ENCODE measurements at places on chromosomes 1 and 21. TPM values are rescaled to one million over a fixed set of nuclear protein-coding genes. Genes with fewer than 3 reads are reported as not detected.

CFAP57 gene
- total RNA-seq = 0.75 TPM

CDA gene
- 4.0 TPM for total RNA-seq

RGS8 gene
- total RNA-seq = under 0.01 TPM

C4BPA gene
- not detected for total RNA-seq

SPRR2F gene
- total RNA-seq = not detected

ADAMTS4 gene
- 37.3 TPM for total RNA-seq

SYTL1 gene
- 0.11 TPM for total RNA-seq

SCCPDH gene
- total RNA-seq = 68.4 TPM

GPR3 gene
- 0.37 TPM for total RNA-seq

RBP7 gene
- not detected for total RNA-seq

UTS2 gene
- total RNA-seq = not detected

LCE1F gene
- not detected for total RNA-seq

SPRR2E gene
- not detected for total RNA-seq

TMOD4 gene
- not detected for total RNA-seq

SLC22A15 gene
- total RNA-seq = 8.2 TPM

CCDC27 gene
- total RNA-seq = not detected

CR2 gene
- total RNA-seq = not detected

ADAR gene
- 74.2 TPM for total RNA-seq

TEX38 gene
- total RNA-seq = not detected

OR6N1 gene
- not detected for total RNA-seq

PLA2G2F gene
- total RNA-seq = not detected

AKR7A3 gene
- 0.62 TPM for total RNA-seq

CACNA1S gene
- not detected for total RNA-seq

PRKAB2 gene
- total RNA-seq = 14.4 TPM

KRTAP21-2 gene
- total RNA-seq = not detected

FCRL4 gene
- not detected for total RNA-seq

PTGFRN gene
- 12.4 TPM for total RNA-seq

NCAM2 gene
- 2.5 TPM for total RNA-seq

Measured in uterine smooth muscle cell (primary cell).